Fibroblast of lung (primary cell): ENCODE measurements at places on chromosomes 13 and 19. TPM values are rescaled to one million over a fixed set of nuclear protein-coding genes. Genes with fewer than 3 reads are reported as not detected.

GRCh38 chr13:87777387-87777786, 106.2 kb downstream of the SLITRK5 start:
- peak; percentile 1 for DNase-seq

GRCh38 chr19:18800636-18801035, 9.5 kb upstream of the COMP start:
- no peak for DNase-seq

GRCh38 chr19:41616792-41617621, 9.9 kb downstream of the CEACAM4 start:
- peak; percentile 4 for DNase-seq

DNA sequence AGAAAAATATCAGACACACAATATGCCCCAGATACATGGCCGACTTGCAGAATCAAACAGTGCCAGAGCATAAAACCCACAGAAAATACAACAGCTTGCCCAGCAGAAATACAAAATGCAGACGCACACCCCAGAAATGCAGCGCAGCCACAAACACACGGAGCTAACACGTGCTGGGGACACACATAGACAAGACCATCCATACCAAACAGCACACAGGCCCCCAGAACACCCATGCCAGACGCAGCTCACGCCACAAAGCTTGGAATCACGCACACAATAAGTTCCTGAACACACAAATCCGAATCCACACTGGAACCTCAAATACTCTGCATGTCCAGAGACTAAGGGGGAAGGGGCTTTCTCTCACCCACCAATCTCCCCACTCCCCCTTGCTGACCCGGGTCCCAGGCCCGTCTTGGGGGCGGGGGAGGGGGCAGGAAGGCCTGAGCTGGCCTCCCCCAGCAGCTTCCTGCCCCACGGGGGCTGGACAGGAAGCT, 17.2 kb downstream of the CCDC97 start:
- no peak for DNase-seq

FXYD7 gene
- not detected in 2 replicates for polyA plus RNA-seq

NLRP7 gene
- polyA plus RNA-seq: not detected in 2 replicates

- DNase-seq: peak; percentile 96
Measured at GRCh38 chr19:45097776-45098520, 5.0 kb downstream of the PPP1R37 start.

DNA sequence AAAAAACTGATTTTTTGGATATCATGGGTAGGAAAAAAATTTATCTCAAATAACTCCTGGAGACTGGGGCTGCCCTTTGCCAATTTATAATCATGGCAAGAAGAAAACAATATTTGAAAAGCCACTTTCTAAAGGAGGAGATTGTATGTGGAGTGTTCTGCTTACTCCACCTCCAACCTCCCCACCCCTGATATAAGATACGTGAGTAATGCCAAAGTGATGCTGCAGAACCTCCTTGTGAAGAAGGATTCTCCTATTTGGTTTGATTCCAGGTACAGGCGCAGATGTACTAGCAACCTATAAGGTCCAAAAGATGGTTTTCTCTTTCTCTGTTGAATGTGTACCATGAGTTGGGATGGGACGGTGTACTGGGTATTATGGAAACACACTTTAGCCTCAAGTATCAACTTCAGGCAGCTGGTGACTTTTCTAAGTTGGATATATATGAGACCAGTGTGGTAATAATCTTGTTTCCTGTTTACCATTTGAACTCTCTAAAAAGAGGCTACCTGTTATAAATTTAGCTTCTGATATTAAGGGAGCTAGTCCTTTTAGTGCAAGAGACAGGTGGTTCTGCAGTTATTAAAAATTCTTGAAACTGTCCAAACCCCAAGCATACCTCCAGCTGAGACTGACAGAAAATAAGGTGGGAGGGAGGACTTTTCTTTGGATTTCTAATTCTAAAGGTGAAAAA, 724.0 kb upstream of the MIR17HG start:
- no peak for DNase-seq

DNA sequence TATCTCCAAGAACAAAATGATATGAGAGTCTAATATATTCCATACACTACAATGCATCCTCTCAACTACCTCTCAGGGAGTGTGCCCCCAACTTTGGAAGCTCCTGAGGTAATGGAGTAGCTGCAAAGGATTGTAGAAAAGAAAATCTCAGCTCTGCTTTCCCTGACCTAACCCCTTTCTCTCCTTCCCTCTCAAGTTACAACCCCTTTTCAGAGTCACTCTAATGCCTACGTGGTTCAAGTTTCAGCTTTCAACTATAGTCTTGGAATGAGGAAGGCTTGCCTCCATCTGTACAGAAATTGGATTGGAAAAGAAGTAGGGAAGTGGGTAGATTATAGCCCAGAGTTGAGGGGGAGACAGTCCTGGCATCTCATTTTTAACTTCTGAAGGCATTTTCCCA, 256.0 kb downstream of the PCDH9 start:
- peak; percentile 21 for DNase-seq

CCDC70 gene
- polyA plus RNA-seq: not detected in 2 replicates

DNA sequence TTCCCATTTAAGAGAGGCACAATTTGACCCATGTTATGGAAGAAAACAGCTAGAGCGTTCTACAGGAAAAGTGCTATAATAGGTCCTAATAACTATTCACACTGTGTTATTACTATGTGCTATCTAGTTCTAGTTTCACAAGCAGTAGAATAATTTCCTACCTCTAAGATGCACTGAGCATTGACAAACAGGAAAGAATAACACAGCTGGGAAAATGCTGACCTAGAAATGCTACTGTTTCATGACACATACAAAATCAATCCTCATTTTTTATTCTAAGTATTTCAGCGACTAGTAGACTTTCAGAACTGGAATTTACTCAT, 259.5 kb downstream of the ITGBL1 start:
- DNase-seq: peak; percentile 10

DNA sequence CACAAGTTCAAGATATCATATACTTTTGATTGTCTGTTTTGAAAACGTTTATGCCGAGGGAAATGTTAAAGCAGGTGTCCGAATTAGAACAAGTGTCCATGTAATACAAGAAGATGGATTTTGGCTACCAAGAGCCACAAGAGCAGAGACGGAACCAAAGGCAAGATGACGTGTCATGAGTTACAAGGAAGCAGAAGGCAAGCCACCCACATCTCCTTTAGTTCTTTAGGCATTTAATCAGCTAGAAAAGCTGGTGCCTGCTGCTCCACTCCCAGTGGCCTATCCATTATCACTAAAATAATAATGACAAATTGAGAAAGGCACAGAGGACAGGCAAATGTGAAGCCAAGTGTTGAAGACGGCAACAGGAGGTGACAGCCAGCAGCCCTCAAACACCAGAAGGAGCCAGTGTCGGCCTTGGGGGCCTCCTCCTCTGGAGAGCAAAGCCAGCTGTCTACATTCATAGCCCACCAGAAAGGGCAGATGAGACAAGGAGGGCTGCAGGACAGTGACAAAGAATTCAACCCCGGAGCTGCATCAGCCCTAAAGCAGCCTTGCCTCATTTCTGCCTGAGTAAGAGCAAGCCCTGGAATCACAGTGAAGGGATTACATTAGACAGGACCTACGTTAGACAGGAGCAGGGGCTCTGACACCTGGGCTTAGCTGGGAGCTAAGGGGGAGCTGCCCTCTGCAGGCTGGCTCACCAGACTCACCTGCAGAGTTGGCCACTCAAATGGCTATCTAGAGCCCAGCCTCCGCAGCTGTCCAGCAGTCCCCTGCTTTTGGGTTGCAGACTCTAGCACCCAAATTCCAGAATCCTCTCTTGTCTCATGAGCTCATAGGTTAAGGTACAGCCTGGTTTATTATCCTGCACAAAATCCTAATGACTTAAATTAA, 569.9 kb downstream of the UQCRFS1 start:
- no peak for DNase-seq

GRCh38 chr13:83332751-83333150, 549.5 kb downstream of the SLITRK1 start:
- no peak for DNase-seq

- DNase-seq: no peak
Measured at GRCh38 chr13:51724721-51725120, 79.2 kb downstream of the DHRS12 start.

FGF9 gene
- polyA plus RNA-seq: 0.06 and 0.07 TPM in 2 replicates

DNA sequence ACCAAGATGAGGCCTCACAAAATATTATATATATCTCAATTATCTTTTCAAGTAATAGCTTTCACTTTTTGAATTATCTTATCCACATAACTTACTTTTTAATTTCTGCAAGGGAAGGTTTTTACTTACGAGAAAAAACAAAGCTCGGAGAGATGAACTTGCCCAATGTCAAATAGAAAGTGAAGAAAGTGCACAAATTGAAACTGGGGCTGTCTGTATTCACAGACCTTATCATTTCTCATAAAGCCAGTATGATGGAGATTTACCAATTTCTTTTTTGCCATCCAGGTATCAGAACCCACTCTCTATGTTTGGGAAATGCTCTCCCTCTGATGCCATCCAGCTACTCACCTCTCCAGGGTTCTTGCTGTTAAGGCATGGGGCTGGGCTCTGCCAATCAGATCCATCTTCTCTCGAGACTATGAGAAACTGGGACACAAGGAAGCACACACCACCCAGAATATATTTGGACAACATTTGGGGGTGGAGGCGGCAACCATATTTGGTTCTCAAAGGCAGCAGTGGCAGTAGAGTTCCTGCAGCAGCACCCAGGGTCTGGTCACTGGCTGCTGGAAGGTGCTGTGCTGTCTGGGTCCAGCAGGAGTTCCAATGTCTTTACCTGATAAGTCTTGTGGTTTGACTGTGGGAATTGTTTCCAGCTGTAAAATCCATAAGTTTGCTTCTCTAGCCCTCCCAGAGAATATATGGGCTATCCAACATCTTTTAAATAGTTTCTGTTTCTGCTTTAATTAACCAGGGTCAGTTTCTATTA, 45.8 kb upstream of the SCEL start:
- no peak for DNase-seq

DNA sequence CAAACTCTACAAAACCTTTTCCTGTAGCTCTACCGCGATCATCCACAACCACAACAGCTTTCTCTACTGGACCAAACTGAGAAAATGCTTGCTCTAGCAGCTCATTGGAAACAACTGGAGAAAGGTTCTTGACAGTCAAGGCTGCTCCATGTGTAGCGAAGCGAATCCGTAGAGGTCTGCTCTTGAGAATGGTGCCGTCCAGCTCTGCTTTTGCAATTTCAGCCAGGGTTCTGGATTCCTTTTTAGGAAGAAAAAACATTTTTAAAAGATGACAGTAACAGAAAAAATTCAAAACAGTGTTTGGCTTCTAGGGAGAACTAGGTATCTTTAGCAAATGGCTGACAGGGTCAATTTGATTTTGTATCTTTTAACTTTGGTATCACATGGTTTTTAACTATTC, 10.4 kb downstream of the PSPC1 start:
- no peak for DNase-seq

GRCh38 chr19:55118401-55118991, 1.1 kb upstream of the PPP1R12C start:
- peak; percentile 54 for DNase-seq

GRCh38 chr13:33285420-33286124, at the start of gene STARD13:
Gene STARD13 (minus strand): TSS chr13:33285755. CDS start chr13:33285638, 117 bp downstream.
- peak; percentile 98 for DNase-seq
